Nucleus accumbens (tissue), 56 donors: ENCODE measurements at places on chromosomes 7 and 10.

- no peak for DNase-seq
Observed at GRCh38 chr10:91043173-91043910, 122.5 kb upstream of the ANKRD1 start.

GRCh38 chr10:103845972-103846371, 9.4 kb downstream of the SH3PXD2A start:
- DNase-seq = no peak

DNA sequence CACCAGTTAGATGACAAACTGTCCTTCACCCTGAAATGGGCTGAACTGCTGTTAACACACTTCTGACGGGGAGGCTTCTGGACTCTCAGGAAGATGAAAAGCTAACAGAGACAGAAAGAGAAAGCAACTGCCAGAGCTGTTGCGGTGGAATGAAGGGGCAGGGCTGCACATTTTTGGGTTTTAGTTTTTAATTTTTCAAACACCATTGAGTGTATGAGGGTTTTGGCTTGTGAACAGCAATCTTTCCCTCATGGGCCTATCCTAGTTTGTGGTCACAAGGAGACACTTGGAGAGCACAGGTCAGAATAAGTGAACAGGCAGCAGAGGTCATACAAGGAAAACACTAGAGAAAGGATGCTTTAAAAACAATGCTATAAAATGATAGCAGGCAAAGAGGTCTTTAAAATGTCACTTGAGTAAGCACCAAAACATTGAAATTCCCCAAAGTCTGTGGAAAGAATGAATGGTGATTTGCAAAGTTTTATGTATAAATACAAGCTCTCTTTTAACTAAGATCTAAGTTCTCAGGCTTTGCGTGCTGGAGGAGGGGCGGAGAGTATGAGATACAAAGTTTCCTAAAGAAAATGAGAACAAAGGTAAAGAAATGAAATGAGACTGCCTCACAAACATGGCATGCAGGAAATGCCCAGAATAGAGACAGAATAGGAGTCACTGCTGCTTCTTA, 101.4 kb upstream of the GLI3 start:
- DNase-seq = no peak

- DNase-seq = no peak
Observed at GRCh38 chr7:153920126-153920525, 132.1 kb upstream of the DPP6 start.

GRCh38 chr7:94029976-94030375, 25.8 kb upstream of the BET1 start:
- no peak for DNase-seq
